ENCODE measurements at places on chromosomes 5 and 9.

DNA sequence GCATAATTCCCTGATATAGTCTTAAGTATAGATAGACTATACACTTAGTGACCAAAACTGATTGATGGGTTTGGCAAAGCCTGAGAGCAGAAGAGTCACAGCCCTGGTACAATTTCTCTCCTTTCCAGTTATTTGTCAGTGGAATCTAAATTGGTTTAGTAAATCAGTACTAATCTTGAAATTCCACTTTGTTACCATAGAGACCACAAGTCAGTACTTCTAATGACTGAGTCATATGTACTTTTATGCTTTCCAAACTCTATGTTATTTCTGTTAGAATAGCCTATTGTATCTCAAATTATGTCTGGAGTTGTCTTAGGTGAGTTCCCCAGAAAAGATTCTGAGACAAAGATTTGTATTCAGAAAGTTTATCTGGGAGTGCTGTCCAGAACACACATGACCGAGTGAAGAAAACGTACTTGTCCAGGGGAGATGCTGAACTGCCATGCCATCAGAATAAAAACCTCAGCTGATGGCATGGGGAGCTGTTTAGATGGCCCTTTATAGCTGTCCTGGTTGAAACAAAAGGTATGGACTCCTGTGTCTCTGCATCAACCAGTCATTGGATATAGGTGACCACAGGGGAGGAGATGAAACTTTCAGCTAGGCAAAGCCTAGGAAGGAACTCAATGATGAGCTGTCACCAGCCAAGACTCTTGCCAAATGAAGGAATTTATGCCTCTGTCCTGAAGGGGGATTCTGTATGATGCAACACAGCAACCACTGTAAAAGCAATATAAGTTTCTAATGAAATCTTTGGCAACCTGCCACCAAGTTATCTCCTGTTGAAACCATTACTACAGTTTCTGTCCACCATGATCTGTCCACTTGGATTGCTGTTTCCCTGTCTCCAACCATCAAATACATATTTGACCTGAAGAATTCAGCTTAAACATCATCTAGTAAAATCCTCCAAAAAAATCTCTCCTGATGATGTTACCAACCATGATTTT is 18.0 kb upstream of the SMC2 start:
- DNase-seq, result no peak

DNA sequence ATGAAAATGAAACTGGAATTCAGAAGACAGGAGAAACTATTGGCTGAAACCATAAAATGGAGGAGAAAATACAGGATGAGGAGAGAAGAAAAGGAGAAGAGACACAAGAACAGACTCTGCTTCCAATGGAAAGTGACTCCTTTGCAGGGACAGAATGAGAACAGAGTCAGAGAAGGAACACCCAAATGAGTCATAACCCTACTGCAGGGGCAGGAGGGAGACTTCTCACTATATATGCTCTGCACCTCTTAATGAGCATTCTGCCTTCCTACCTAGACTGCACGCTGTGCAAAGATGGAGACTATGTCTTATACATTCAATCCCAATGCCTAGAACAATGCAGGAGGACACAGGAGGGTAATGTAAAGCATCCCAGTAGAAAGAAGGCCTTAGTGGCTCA is 2.1 kb downstream of the SAXO1 start:
- no peak for DNase-seq

- no peak for DNase-seq
These were observed 58.6 kb downstream of the CEP120 start for GRCh38 chr5:123364441-123365155.

DNA sequence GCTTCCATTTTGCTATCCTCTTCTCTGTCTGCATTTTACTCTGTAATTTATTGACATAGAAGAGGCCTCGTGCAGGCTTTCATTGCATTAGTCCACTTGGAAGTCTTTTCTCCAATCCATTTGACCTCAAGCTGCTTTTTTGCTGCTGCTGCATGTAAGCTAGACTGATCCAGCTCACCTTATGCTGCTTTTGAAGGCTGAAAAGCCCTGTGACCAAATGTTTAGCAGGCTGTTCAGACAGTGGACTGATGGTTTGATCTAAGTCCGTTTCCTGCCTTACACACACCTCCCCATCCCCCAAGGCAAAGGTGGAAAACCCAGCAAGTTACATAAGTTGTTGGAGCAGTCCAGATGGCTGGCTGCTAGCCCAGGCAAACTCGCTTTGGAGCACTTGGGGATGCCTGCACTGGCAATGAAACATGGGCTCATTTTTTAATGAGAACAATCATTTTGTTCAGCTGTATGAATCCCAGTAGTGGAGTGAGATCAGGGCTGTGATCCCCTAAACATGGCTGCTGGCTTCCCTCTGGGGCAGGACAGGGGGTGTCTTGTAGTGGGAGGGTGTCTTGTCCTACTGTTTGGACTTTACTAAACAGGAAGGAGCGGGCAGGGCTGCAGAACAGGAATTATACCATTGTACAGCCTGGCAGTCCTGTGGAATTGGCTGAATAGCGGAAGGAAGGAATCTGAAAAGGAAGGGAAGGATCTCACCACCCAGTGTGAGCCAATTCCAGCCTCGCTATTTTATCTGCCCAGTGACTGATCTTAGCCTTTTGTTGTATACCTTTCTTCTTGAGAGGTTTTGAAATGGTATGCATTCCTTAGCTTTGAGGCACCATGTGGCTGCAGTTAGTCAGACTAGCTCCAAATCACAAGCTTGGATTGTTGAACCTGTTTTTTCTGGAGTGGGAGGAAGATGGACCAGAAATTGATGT is 212.0 kb downstream of the ARHGAP26 start:
- no peak for DNase-seq

DNA sequence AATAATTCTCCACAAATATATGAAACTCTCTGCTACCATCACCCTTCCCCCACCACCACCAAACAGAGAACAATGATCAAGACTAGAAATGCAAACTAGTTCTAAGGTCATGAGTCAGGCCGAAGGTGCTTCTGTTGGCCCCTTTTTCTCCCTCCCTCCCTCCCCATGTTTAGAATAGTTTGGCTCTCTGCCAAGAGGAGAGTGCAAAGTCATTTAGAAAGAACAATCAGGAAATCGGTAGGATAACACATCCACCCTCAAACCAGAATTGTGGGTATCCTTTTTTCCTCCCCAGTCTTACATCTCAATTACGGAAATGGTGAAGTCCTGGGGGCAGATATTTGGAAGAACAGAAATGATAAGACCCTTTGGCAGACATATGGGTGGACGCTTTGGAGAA is 170.1 kb downstream of the SLF1 start:
- no peak for DNase-seq

- peak; percentile 61 for DNase-seq
These were observed 90.6 kb downstream of the ANXA2R start for GRCh38 chr5:42949348-42950115.

DNA sequence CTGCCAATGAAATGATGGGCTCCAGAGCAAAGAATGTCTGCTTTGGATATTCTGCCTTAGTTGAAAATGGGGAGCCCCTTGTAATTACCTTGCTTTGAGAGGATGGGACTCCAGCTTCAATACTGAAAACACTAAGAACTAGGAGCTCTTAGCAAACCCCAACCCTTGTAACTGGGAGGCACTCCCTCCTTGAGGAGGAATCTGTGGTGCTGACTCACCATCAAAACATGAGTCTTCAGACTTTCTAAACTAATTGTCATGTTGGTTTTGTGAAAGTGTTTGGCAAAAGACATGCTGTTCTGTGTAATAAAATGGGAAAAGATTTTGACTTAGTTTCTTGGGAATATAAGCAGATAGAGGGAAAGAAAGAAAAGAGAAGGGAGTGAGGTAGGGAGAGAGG is 91.9 kb upstream of the PTPRD start:
- no peak for DNase-seq

DNA sequence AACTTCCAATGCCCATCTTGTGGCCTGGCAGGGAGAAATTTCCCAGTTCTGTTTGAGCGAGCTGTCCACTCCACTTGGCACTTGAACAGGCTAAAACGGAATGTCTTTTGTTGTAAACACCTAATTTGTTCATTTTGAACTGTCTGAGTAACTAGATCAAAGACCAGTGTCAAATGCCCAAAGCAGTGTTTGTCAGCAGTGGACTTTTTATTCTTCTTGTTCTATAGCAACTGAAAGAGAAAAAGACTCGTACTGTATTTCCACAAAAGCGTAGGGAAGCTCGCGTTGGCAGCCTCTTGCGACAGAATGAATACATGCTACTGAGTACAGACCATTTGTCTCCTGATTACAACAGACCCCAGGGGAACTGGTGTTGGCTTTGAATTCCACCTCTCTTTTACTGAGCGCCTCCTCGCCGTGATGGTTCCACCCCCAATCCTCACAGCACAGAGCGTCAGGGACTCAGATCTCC is 601.8 kb upstream of the ZNF608 start:
- DNase-seq, result no peak

DNA sequence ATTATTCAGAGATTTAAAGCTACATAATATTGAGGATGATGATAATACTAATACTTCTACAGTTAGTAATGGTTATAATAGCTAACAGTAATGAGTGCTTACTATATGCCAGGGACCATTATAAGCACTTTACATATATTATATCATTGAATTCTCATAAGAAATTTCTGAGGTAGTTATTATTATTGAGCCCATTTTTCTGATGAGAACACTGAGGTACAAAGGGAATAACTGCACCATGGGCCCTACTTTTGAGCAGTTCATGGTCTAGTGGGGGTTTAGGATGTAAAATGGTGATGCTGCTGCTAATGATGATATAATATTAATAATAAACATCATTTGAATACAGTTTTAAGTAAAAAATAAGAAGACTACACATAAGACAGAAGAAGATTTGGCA is 64.2 kb upstream of the SPDL1 start:
- no peak for DNase-seq

DNA sequence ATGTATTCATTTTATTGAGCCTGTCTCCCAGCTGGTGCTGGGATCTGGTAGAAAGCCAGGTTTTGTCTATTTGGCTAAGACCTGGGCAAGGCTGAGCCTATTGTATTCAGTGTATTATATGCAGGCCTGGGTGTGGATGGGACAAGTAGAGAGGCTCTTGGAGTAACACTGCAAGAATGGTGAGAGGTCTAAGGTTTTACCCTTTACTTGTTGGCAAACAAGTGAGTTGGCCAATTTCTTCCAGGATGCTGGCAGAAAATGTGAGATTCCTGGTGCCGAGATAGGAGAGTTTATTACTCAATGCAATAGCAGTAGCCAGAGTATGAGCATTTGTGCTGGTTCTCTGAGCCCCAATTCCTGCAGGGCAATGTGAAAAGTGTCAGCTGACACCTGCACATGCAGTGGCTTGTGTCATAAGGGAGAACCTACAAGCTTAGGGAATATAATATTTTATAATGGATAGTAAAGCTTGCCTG is 141.7 kb upstream of the PRLR start:
- no peak for DNase-seq

DNA sequence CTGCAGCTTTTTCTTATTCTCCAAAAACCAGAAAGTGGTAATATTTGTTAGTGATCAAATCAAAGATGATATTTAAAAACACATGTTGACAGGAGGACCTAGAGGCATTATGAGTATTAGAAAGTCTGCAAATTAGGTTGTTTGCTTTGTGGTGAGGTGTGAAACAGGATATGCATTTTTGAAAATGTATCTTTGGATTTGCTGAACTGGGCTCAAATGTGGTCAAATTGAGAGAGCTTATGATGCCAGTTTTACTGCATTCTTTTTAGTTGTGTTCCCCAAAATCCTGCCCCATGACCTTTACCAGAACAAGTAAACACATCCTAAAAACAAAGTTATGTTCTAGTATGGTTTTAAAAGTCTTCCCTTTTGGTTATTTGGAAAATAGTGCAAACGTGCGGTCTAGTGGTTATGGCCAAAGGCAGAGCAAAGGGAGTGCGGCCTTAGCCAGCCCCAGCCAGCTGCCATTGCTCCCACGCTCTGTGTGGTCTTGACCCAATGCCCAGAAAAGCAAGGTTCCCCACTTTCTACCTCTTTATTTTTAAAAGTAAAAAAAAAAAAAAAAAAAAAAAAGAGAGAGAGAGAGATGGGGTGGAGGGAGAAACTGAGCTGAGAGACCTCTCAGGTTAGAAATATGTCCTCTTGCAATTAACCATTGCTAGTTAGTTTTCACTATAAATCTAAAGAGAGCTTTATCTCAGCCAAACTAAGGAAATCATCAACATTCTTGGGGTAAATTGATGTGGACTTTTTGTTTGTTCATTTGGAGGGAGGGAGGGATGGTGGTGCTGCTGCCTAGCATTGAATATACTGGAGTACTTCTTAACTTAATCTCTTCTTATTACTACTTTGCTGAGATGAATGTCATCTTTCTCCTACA is 176.6 kb downstream of the ARHGAP26 start:
- no peak for DNase-seq

DNA sequence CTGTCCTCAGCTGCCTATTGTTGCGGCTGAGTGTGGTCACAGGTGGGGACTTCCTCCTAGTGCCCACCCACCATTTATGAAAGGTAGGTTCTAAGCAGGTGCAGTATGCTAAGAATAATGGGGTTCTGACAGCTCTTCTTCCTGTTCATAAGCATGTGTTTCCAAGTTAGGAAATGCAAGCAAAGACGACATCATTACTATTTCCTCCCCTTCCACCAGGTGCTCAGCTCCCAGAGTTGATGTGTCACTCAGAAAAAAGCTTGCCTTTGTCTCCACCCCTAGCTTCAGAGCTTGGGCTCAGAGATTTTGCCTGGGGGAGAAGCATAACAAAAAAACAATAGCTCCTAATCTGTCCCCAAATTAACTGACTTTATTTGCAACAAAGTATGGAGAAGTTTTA is 1076.7 kb downstream of the NR2F1-AS1 start:
- DNase-seq, result no peak

GRCh38 chr9:8680658-8681057 is 881.1 kb upstream of the DMAC1 start:
- DNase-seq, result no peak

- DNase-seq, result no peak
These were observed 86.9 kb upstream of the TMEM161B start for GRCh38 chr5:88355490-88356050.

Data from T-helper 2 cell (primary cell).